ENCODE measurements at places on chromosomes 1 and 21. TPM values are rescaled to one million over a fixed set of nuclear protein-coding genes. Genes with fewer than 3 reads are reported as not detected.
A peak's percentile ranks its signal among the peaks of the same experiment; 100 is the strongest.

The DDR2 gene
- total RNA-seq: 1.4 TPM

The GPATCH4 gene
- total RNA-seq: 37.3 TPM

The EDN2 gene
- total RNA-seq: not detected

- DNase-seq: no peak
Measured at GRCh38 chr21:43585514-43585913, 73.8 kb downstream of the HSF2BP start.

DNA sequence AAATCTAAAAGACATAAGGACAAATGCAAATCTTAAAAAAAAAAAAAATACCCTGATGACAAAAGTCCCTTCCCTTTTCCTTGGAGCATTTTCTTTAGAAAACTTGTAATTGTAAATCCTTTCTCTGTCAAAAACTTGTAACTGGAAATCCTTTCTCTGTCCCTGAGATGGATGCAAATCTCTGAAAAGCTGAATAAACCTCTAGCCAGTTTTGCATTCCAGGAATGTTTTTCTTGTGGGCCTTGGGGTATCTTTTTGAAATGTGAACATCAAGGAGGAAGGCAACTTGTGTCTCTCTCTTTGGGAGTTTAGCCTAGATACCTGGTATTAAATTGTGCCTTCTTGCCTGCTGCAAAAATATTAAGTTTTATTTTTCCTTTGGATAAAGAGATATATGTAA, 305.3 kb downstream of the KCNT2 start:
- DNase-seq: no peak

- peak; percentile 90 for DNase-seq
Measured at GRCh38 chr1:27603681-27604578, at the start of gene AHDC1. TSS of gene AHDC1 (minus strand) at chr1:27604144. CDS start at chr1:27552115, 52,029 bp downstream.

DNA sequence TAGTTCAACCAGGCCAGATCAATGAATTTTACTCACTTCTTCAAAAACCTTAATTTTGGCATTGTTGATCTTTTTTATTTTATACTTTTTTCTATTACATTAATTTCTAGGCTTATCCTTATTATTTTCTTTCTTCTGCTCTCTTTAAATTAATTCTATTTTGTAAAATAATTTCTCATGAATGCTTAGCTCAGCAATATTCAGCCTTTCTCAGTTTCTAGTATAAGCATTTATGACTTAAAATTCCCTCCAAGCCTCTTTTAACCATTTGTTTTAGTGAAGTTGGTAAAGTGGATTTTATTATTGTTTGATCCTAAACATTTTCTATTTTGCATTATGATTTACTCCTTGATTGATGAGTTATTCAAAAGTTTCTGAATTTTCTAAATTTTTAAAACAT, 20.6 kb upstream of the SAMD13 start:
- DNase-seq: no peak

- DNase-seq: no peak
Measured at GRCh38 chr21:35438643-35439404, 389.7 kb upstream of the RUNX1 start.

DNA sequence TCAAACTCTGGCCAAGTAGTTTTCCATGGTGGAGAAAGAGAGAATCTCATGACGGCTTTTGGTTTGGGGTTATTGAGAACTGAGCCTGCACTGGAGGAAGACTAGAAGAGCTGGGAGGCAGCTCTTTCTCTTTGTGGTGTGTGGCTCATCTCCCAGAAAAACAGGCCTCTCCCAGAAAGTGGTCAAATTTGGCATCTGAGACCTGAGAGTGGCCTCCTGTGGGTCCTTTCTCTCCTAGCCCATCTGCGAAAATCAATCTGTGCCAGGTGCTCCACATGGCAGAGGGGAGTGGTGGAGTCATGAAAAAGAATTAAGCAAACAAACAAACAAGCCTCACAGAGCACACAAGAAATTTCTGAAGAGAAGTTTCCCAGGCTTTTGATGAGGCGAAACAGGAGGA, 305.0 kb downstream of the ST6GALNAC3 start:
- DNase-seq: no peak

- DNase-seq: no peak
Measured at GRCh38 chr1:218462587-218462986, 117.5 kb downstream of the TGFB2 start.

DNA sequence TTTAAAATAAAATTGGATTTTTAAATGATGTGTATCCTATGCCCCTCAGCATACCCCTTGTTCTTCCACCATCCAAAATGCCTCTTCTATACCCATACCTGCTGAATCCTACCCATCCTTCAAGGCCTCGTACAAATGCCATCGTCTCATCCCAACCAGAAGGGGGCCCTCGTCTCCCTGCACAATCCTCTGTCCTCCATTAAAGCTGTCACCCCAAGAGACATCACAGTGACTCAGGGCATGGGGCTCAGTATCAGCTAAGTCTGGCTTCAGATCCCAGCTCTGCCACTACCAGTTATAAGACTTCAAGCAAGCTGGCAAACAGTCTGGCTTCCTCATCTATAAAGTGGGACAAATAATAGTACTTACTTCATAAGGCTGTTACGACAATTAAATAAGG, 23.8 kb downstream of the IGFN1 start:
- peak; percentile 40 for DNase-seq

GRCh38 chr1:204788470-204788869, 82.2 kb upstream of the NFASC start:
- no peak for DNase-seq

- no peak for DNase-seq
Measured at GRCh38 chr1:37085393-37085792, 51.1 kb upstream of the GRIK3 start.

GRCh38 chr1:153527023-153527682, 8.6 kb downstream of the S100A6 start:
- peak; percentile 49 for DNase-seq

GRCh38 chr1:17924578-17924977, 169.4 kb downstream of the ACTL8 start:
- no peak for DNase-seq

DNA sequence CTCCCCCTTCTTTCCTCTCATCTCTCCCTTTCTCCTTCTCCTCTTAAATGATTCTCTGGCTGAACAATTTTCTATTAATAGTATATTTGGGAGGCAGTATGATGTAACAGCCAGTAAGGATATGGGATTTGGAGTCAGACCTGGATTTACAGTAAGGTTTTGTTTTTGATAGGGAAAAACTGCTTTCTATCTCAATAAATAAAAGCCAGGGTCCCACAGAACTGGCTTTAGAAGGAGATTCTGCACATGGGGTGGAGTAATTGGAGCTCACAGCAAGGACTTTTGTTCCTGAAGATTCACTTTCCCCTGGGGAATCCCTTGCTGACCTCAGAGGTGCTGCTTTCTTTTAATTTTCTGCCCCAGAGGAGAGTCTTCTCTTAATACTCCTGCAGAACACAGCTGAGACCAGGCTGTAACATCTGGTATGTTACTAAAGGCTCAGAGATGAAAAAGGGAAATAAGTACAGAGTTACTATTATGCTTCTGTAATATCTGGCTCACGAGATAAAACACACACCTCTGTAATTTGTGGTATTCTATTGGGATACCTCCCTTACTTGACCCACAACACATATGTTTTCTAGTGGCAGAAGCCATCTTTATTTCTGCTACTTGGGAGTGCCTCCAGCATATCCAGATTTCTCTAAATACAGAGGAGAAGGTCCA, 13.4 kb downstream of the EPB41 start:
- no peak for DNase-seq

All from PC-3 (cell line).